Inflammatory macrophage treated with lipopolysaccharide for 1 hour (primary cell): ENCODE measurements at places on chromosomes 11 and 22.

- no peak for DNase-seq
Measured at GRCh38 chr22:48953830-48954229, 873.8 kb downstream of the BRD1 start.

GRCh38 chr11:87438416-87438815 is 400.7 kb downstream of the TMEM135 start:
- no peak for DNase-seq

DNA sequence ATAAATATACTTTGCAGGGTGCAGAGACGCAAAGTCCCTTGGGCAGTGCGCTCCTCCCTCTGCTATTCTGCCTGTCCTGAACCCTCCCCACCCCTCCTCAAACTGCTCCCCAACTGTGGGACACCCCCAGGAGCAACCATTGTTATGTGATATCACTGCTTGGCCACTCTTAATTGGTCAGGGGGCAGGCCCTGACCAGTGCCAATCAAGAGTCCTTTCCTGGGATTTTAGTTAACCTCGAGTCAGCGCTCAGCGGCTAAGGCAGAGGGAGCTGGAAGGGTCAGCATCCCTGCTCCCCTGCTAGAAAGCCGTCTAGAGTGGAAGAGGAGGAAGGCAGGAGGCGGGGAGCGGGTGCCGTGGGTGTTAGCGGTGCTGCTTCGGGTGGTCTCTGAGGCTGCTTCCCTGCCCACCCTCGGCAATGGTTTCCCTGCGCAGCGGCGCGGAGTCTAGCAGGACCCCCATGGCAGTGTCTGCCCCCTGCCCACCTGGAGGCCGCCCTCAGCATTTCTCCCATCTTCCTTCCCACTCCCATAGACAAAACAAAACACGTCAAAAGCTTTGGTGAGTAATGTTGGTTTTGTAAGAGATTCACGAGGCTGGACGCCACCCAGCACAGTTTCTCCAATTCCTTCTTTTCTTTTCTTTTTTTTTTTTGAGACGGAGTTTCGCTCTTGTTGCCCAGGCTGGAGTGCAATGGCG is 38.4 kb upstream of the A4GALT start:
- no peak for DNase-seq

GRCh38 chr11:94793822-94794221 is 25.7 kb downstream of the AMOTL1 start:
- no peak for DNase-seq

- DNase-seq, result no peak
Measured at GRCh38 chr22:32446321-32446720, 17.9 kb downstream of the BPIFC start.

DNA sequence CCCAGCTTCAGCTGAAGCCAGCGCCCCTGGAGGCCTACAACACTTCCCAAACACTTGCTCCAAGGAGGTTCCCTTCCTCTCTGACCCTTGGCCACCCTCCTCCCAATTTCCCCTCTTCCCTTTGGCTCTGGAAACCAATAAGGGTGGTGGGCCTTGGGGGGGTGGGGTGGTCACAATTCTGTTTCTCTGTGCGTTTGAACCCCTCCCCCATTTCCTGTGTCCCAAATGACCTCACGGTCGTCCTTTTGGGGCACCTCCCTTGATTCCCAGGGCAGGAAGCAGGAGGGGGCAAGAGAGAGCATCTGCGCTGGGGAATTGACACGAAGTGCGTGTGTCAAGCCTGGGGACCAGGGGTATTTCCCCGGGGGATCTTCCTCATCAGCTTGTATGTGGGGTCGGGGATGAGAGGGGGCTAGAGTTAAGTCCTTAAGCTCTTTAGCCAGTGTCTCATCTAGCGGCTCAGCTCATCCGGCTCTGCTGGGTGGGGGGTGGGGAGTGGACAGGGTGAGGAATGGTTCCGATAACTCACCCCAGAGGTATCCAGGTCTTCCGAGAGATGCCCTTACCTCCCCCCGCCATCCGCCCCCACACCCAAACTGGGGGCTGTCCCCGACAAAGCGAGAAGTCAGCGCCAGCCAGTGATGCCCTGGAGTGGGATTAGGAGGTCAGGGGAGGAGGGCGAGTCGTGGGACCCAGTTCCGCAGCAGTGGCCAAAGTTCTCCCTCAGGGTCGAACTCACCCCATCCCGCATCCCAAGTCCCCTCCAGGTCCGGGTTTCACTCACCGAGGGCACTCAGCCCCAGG is 587 bp downstream of the ESAM start:
- no peak for DNase-seq

DNA sequence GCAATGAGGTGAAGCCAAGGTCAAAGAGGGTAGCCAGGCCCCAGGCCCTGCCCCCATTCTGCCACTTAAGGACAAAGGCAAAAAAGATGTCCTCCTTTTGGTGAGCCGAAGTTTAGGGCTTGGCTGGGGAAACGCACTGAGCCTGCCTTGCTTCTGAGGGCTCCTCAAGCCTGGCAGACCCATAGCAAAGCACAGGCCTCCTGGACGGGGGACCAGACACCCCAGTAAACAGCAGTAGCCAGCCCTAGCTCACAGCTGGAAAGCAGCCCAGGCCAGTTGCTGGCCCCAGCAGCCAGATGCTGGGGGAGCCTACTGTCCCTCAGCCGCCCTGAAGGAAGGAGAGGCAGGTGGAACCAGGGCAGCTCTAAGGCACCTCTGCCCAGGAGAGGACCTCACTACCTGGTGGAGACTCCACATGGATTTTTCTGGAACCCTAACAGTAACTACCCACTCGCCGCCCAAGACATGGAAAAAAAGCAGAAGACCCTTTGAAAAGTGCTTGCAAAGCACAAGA is 3.8 kb upstream of the PYGM start:
- no peak for DNase-seq

GRCh38 chr11:29962243-29962642 is 54.6 kb downstream of the KCNA4 start:
- DNase-seq, result no peak

DNA sequence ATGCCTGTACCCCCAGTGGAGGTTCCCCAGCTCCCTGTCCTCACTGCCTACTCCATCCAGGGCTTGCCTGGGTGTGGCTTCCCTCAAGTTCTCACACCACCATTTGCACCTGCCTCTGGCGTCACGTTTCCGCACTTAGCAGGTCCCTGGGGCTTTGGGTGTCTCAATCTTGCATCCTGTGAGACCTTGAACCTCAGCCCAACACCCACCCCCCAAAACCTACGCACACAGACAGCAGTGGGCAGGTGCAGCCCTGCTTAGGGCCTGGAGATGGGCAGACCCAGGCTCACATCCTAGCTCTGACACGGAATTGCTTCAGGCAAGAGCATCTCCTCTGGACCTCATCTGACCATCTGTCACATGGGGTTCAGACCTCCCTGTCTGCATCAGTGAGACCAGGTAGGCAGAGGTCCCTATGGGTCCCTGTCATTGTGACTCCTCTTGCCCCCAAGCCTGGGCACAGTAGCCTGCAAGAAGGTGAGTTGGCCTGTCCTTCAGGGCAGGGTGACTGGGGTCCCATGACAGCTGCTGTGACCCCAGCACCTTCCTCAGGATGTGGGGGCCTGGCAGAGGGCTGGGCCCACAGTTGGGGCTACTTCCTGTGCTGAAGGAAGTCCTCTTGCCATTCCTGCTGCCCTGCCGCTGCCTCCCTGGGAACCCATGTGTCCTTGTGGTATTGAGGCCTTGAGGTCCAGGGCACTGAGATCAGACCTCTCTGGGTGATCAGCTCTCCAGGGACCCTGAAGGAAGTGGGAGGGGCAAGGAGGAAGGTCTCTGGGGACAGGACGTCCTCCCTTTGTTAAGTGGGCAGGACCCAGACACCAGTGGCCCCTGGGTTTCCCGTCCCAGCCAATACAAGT is 2.0 kb downstream of the SIPA1 start:
- no peak for DNase-seq

GRCh38 chr11:126391286-126391954 is 35.9 kb downstream of the ST3GAL4 start:
- DNase-seq, result no peak

GRCh38 chr11:131109790-131110189 is 193.5 kb upstream of the SNX19 start:
- no peak for DNase-seq

GRCh38 chr11:76023236-76024068 is 182.8 kb downstream of the WNT11 start:
- no peak for DNase-seq

DNA sequence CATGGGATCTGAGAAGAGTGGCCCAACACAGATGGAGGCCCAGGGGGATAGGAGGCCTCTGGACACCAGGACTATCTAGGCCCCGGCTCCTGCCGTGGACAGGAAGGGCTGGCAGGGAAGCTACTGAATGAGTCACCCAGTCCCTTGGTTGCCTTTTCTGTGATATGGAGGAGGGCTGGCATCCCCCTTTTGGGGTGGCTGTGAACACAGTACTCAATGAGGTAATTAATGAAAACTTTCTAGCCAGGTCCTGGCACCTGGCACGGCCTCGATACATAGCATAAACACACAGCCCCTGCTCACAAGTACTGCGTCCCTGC is 163.2 kb downstream of the CHST1 start:
- no peak for DNase-seq

DNA sequence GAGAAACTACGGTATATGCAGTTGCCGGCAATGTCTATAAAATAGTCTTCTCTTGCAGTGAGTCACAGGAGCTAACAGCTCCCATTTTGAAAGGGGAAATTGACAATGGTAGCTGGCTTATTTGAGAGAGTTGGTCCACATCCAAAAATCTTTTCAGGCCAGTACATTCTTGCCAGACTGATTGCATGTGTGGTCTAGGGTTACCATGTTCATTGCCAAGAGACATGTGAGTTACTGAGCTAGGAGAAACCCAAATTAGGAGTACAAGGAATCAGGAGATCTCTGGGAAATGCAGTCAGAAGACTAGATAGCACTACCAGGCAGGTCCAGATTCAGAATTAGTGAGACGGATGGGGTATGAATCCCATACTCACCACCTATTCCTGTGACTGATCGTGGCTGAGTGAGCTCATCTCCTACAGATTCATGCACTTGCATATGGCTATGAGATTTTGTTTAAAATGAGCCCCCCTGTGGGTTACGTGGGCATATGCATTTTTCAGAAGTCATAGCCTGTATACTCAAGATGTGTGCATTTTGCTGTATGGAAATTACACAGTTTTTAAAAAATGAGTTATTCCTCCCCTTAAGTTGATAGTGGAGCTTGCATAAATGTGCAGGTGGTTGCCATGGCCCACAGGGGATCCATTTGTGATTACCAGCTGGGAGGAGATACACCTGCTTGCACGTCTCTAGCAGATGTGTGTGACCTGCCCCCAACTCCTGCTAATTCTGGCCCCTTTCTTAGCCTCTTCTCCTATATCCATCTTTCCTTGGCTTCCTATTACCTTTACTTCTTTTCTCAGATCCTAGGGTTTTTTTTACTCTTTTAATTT is 102.7 kb downstream of the COMMD9 start:
- DNase-seq, result no peak

DNA sequence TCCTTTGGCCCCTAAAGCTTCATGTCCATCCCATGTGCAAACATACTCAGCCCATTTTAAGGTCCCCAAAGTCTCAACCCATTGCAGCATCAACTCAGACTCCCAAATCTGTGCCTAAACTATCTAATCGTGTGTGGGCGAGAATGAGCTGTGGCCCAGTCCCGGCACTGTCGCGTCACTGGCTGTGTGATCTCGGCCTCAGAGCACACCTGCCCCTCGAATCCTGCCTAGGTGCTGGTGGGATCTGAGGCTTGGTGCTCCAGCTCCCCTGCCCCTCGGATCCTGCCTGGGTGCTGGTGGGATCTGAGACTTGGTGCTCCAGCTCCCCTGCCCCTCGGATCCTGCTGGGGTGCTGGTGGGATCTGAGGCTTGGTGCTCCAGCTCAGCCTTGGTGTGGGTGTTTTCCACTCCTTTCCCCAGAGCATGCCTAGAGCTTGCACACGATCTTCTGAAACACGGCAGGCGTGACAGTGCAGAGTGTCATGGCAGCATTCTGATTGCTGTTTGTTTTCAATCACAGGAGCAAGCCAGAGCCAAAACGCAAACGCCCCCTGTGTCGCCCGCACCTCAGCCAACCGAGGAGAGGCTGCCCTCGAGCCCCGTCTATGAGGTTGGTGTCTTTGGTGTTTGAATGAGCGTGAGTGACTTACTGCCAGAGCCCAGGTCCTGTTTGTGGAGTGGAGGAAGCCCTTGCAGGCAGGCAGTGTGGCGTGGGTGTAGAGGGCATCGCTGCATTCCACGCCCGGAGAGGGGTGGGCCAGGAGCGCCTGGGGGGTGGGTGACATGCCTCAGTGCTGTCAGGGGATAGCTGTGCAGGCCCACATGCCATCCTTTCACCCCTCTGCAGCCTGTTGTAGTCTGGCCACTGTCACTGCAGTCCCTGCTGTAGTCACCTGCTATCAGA is 32.6 kb downstream of the CTTN start:
- no peak for DNase-seq

DNA sequence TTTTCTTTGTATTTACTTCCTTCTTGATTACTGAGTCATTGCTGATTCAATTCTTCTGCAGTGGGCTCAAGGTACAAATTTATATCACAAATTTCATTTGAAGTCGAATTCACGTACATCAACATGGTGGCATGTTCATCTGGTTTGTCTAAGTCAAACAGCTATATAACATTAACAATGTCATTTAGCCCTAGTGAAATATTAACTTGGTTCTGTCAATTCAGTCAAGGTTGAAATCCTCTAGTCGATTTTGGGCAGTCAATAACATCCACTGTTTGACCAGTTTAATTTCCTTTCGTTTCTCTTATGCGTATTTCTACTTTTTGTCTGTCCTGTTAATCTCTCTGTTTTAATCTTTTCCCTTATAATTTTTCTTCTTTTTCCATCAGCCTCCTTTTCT is 4.1 kb upstream of the ATXN10 start:
- DNase-seq, result no peak

DNA sequence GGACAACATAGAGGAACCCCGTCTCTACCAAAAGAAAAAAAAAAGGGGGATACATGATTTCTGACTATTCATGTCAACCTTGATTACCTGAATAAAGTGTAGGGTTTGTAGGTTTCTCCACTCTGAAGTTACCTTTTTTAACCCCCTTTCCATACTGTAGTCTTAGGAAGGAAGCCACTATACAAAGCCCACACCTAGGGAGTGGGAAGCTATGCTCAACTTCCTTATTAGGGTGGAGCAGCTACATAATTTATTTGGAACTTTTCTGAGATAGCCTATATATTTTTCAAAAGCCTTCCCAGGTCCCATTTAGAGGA is 582 bp upstream of the ATP6V1E1 start:
- DNase-seq, result no peak

GRCh38 chr22:29926057-29926456 is 43.1 kb downstream of the MTMR3 start:
- DNase-seq, result no peak

- DNase-seq, result no peak
Measured at GRCh38 chr11:83694191-83694910, 408.2 kb upstream of the CCDC90B start.

- DNase-seq, result peak; percentile 61
Measured at GRCh38 chr11:13216019-13216710, 61.4 kb upstream of the BMAL1 start.

- no peak for DNase-seq
Measured at GRCh38 chr11:3224401-3225057, 5.9 kb upstream of the MRGPRG start.

DNA sequence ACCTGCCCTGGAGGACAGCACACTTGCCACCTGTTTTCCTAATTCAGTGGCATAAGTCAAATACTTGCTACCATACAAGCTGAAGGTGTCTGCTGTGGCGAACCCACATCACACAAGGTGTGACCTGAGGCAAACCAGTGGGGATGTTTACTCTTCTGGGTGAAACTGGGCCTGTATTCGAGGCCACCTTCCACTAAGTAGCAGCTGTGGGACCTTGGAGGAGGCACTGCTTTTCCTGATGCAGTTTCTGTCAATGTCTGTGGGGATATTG is 927.4 kb downstream of the BRD1 start:
- no peak for DNase-seq
